ENCODE measurements at places on chromosomes 16 and 17.

DNA sequence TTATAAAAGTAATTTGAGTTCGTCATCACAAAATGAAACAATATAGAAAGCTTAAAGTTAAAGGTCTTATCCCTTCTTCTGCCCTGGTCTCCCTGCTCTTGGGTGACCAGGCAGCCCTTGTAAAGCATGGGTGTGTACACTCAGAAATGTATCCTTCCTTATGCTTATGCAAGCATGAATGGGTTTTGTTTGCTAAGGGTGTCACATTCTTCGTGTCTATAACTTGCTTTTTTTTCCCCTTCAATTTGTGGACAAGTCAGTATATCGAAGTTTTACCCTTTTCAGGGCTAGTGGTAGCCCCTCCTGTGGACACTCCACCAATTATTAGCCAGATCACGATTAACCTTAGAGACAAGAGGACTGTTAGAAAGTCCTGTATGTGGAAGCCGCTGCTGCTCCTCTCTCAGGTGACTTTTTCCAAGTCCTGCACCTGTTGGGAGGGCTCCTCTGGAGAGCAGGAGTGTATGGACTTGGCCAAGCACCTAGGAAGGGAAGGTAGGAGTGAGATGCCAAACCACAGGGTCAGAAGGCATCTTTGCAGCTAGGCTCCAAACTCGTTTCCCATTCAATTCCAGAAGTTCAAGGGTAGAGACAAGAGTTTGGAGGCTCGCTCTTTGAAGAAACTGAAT, 50.9 kb downstream of the LDHD start:
- DNase-seq: no peak

GRCh38 chr16:68385371-68385770, 62.9 kb downstream of the SMPD3 start:
- no peak for DNase-seq

DNA sequence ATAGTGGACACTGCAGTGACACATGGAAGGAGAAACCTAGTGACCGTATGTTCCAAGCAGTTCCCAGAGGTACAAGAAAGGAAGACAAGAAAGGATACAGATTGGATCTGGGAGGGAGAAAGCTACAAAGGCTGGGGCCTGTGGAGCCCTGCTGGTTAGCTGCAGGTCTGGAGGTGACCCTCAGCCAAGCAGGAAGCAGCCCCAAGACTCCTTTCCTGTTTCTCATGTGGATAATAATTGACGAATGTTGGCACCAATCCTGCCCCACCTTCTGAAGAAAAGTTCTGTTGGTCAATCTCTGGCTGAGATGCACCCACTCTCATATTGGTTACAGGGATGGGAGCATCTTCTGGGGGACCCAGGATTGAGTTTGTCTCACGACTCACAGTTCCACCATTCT, 99.8 kb downstream of the SHISA6 start:
- DNase-seq: no peak

DNA sequence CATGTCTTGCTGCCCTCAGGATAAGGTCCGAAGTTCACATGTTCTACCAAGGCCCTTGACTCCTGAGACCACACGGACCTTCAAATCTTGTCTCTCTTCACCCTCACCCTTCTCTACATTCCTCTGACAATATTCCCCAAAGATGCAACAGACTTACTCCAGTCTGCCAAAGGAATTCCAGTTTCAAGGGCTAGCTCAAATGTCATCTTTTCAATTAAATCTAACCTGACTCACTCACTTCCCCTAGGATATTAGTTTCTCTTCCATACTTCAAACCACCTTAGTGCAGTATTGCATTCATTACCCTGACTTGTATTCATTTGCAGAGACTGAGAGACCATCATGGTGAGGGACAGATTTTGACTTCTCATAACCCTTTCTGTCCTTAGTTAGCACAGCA, 59.6 kb upstream of the ADCY9 start:
- no peak for DNase-seq

DNA sequence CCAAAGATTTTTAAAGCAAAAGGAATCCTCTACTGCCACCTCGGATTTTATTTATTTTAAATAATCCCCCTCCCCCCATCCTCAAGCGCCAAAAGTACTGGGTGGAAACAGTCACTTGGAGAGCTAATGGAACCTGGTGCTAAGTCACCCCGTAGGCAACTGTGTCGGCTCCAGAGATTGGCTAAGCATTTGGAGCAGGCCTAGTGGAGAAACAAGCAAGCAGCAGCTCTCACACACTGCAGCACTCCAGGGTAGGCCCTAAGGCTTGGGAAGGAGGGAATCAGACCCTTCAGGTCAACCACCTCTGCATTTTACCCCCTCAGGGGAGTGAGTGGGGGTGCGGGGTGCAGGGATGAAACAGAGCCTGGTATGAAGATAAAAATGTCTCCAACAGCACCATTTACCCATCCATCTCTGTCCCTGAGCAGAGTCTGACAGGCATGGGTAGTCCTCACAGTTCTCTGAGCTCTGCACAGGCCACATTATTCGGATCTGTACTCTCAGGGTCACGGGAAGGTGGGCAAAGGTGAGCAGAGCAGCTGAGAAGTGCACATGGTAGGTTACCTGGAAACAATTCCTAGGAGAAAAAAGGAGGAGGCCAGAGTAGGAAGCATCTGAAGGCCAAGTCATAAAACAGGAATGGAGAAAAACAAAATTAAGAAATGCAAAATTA, 27.2 kb upstream of the STAC2 start:
- DNase-seq: no peak

- DNase-seq: no peak
Observed at GRCh38 chr16:74583926-74584666, 22.8 kb downstream of the GLG1 start.

DNA sequence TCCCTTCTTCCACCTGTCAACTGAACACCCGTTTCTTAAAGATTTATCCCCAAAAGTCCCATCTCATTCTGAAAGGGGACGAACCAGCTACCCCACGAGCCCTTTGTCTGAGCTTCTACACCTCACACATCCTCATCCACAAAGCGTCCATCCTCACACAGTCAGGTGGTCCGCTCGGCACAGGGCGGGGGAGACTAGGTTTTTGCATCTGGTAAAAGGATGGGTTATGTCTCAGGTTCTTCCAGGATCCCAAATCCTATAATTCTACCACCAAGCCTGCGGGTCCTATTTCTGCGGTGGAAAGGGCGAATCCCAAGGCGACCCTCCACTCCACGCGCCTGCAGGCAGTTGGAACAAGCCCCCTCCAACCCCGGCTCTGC, 458 bp downstream of the GFOD2 start:
- DNase-seq: no peak

Data from activated CD4-positive, CD25-positive, alpha-beta regulatory T cell treated with anti-CD3 and anti-CD28 coated beads, Interleukin-2, amount 50 U/mL, for 16 hours (primary cell).